Glutamatergic neuron (in vitro differentiated cells): ENCODE measurements at places on chromosomes 3 and 15.

DNA sequence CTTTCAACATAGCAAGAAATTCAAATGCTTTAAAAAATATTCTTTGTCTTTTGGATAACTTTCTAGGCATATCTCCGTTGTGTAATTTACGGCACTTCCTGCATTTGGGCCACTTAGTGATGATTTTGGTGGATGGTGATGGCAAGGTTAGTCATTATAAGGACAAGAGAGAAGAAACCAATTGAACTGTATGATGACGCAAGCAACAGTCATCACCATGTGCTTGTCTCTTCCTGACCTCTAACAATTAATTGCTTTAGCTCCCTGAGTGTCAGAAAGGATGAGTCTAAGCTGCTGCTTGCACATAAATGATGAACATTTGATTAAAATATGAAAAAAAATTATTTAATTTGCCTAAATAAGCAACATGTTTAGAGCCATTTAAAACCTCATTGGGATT is 11.3 kb upstream of the P2RY12 start:
- no peak overlapping the region for H3K27ac ChIP-seq
- H3K4me1 ChIP-seq = no peaks in the 10 kb centered on the region
- no peak for DNase-seq
- no peaks in the 10 kb centered on the region for H3K27me3 ChIP-seq
- H3K36me3 ChIP-seq = no peaks in the 10 kb centered on the region
- H3K4me3 ChIP-seq = no peak overlapping the region

DNA sequence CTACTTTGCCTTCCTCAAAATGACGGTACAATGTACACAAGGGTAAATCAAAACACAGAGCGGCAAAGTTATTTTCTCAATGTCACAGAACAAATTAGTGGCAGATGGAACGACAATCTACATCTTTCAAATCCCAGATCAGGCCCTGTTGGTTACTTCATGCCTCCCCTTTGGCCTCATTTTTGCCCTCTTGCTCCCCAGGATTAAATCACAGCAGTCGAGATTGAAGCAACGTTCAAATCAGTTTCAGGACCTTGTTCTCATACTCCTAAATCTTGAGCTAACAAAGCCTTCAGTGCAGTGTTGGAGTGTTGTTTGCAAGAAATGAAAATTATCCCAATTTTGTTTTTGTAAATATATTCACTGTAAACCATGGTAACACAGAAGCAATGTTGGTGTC is 91.4 kb downstream of the FBN1 start:
- H3K27ac ChIP-seq = no peak overlapping the region
- H3K36me3 ChIP-seq = no peaks in the 10 kb centered on the region
- no peaks in the 10 kb centered on the region for H3K27me3 ChIP-seq
- no peak overlapping the region for H3K4me3 ChIP-seq

- no peak for DNase-seq
- H3K27me3 ChIP-seq = no peaks in the 10 kb centered on the region
- no peak overlapping the region for H3K4me3 ChIP-seq
Observed at GRCh38 chr3:22392859-22393258, 641.8 kb upstream of the ZNF385D start.

DNA sequence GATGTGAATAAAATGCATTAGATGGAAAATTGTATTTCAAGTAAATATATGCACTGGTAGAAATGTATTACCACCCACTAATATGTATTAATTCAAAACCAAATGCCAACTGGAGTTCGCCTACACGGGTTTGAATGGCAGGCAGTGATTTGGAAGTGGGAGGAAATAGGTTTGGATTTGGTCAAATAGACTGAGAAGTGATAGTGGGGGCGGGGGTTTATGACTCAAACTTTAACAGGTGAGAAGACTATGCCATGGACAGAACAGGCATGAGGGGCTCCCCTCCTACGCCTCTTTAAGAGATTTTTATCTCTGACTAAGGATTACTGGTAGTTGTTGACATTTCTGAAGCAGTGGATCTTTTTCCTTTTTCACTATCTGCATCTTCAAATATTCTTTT is 677.8 kb downstream of the NTRK3 start:
- H3K27ac ChIP-seq = no peak overlapping the region
- no peaks in the 10 kb centered on the region for H3K36me3 ChIP-seq
- no peak for DNase-seq

DNA sequence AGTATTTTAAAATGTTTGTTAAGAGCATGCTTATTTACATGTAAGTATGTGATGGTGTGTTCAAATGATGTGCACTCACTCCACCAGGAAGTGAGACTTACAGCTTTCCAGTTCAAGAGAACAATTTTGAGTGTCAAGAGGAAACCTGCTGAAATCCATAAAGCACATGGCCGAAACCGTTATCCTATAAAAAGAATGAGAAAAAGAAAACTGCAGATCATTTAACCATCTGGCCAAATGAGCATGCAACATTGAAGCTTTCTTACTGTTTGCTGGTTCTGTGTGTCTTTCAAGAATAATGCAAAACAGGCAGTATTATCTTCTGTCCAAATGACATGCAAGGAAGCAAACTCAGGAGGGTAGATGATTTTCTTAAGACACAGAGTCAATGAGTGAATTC is 26.3 kb downstream of the GABRR3 start:
- H3K4me3 ChIP-seq = no peak overlapping the region
- H3K27ac ChIP-seq = no peak overlapping the region
- H3K27me3 ChIP-seq = no peaks in the 10 kb centered on the region
- DNase-seq = no peak
- H3K4me1 ChIP-seq = no peaks in the 10 kb centered on the region
- no peaks in the 10 kb centered on the region for H3K36me3 ChIP-seq

DNA sequence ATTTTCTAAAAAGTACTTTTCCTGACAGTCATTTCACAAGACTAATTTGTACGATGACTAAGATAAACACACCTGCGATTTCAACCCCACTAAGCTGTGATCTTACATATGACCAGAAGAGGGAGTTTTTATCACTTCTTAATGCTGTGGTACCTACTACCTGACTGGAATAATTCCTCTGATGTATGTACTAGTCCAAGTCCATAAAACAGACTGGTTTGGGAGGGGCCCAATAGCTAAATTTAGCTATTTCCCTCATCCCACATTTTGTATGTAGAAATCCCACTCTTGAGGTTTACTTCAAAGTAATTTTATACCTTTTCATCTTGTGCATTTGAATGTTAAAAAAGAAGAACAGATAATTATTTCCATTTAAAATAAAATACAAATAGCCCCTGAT is 49.7 kb upstream of the SCAANT1 start:
- DNase-seq = no peak
- no peak overlapping the region for H3K4me3 ChIP-seq
- H3K4me1 ChIP-seq = peaks cover 7% of the 10 kb centered on the region
- no peaks in the 10 kb centered on the region for H3K27me3 ChIP-seq

DNA sequence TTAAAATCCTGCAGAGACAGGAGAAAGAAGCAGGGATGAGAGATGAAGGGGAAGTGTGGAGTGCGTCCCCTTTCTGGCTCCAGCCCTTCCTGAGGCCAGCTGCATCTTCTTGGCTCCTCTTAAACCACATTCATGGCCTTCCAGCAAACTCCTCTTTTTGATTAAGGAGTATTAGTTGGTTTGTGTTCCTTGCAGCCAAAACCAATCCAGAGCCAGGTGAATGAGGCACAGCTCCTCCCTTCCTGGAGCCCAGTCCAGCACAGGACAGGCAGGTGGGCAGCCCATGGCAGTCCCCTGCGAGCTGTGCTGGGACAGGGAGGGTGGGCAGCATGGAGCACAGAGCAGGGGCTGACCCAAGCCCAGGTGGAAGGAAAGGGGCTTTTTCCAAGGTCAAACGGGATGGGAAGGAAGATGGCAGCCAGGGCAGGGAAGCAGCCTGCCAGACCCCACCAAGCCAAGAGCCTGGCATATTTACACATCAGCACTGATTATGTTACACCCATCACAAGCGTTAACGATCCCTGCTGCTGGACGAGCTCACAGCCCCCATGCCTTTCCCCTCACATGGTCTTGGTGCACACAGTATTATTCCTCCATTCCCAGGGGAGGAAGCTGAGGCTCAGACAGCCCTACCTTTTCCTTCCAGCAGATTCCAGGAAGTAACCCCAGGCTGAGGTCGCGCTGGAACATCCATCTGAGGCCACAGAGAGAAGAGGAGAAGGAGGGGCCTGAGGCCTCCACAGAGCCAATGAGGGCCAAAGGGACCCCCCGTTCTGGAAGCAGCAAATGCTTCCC is 175.6 kb downstream of the SMAD6 start:
- no peak overlapping the region for H3K4me3 ChIP-seq
- H3K27ac ChIP-seq = no peak overlapping the region
- DNase-seq = no peak
- peaks cover 6% of the 10 kb centered on the region for H3K4me1 ChIP-seq
- H3K27me3 ChIP-seq = peaks cover 6% of the 10 kb centered on the region

DNA sequence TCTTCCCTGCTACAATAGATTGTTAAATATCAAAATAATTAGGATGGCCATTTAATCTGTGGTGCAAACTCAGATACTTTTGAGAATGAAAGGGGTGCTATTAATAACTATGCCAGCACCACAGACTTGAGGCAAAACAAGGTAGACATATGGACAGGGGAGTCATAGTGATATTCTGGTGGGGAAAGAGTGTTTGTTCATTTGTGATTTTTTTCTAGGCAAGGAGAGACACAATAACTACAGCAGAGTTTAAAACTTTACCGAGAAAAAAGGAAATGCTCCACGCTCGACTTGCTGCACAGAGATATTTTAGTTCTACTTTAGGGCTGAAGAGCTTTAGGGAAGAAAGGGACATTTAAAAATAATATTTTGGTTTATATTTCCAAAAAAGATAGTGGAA is 611.2 kb upstream of the GRM7 start:
- H3K27me3 ChIP-seq = no peaks in the 10 kb centered on the region
- H3K4me3 ChIP-seq = no peak overlapping the region
- no peak overlapping the region for H3K27ac ChIP-seq
- H3K36me3 ChIP-seq = peaks cover 3% of the 10 kb centered on the region
- DNase-seq = no peak

DNA sequence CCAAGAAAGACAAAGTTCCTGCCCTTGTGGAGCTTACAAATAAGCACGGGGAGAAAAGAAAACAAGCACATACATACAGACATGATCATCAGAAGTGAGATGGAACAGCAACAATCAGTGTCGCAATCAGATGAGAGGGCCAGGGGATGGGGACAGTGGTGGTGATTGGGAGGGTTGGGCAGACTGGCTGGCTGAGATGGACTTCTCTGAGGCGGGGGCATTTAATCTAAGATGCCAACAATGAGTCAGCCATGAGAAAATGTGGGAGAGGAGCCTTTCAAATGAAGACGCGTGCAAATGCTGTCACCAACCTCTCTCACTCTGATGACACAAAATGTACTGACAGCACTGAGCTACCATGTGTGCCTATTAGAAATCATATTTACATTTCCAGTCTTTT is 81.4 kb downstream of the NCEH1 start:
- H3K36me3 ChIP-seq = no peaks in the 10 kb centered on the region
- H3K4me1 ChIP-seq = no peaks in the 10 kb centered on the region
- no peaks in the 10 kb centered on the region for H3K27me3 ChIP-seq
- no peak overlapping the region for H3K27ac ChIP-seq
- no peak for DNase-seq

DNA sequence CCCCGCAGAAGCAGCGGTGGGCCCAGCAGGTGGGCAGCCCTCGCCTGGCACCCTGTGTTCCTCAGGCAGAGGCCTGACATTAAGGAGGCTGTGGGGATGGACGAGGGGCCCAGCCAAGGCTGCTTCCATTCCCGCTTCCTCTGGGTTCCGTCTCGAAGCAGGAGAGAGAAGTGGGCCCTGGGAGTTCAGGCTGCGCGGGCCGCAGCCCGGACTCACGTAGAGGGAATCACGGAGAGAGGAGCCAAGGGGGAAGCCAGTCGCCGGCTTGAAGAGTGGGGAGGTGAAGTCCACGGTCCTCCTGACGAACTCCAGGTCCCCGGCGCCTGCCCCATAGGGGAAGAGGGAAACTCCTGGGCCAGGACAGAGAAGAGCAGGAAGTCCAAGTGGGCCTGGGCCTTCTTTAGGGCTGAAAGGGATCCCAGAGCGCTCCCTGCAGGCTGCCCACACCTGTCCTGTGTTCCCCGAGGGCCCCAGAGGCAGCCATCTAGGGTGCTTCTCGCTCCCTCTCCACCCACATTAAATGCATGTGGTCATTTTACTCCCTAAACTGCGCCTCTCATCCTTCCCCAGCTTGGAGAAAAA is 37.7 kb downstream of the MUC4 start:
- no peak for DNase-seq
- no peaks in the 10 kb centered on the region for H3K4me1 ChIP-seq
- no peaks in the 10 kb centered on the region for H3K36me3 ChIP-seq
- H3K27me3 ChIP-seq = peaks cover 4% of the 10 kb centered on the region

- no peaks in the 10 kb centered on the region for H3K27me3 ChIP-seq
- no peak overlapping the region for H3K4me3 ChIP-seq
- peaks cover 3% of the 10 kb centered on the region for H3K36me3 ChIP-seq
Observed at GRCh38 chr3:57019057-57019456, 41.4 kb upstream of the SPATA12 start.

GRCh38 chr3:149586871-149587270 is 71.0 kb downstream of the WWTR1 start:
- H3K27me3 ChIP-seq = no peaks in the 10 kb centered on the region
- no peak for DNase-seq
- no peak overlapping the region for H3K27ac ChIP-seq
- H3K4me1 ChIP-seq = peaks cover 5% of the 10 kb centered on the region

- no peaks in the 10 kb centered on the region for H3K36me3 ChIP-seq
- H3K27ac ChIP-seq = no peak overlapping the region
- no peak overlapping the region for H3K4me3 ChIP-seq
- H3K27me3 ChIP-seq = peaks cover 2% of the 10 kb centered on the region
Observed at GRCh38 chr3:54861248-54862067, 66.4 kb downstream of the LRTM1 start.

DNA sequence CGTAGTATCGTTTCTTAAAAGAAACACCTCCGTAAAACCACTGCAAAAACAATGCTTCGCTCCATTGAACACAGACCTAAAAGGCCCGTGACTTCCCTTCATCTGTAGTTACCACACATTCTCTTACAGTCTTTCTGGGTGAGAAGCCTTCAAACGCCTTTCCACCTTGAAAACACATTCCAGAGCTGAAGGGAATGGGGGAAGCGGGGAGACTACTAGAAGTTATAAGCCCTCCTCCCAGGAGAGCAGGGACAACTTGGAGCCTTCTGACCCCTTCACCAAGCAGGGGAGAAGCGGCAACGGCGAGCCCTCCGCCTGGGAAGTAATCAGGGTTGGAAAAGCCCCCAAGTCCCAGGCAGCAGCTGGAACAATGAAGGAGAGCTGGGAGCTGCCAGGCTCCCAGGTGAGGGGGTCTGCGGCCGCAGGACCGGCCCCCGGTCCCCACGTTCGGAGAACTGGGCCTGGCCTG is 461 bp downstream of the SECISBP2L start:
- H3K27me3 ChIP-seq = peaks cover 7% of the 10 kb centered on the region
- H3K4me3 ChIP-seq = peak overlapping the region; percentile 87
- peak; percentile 54 for DNase-seq
- peaks cover 15% of the 10 kb centered on the region for H3K4me1 ChIP-seq
- H3K36me3 ChIP-seq = no peaks in the 10 kb centered on the region
- H3K27ac ChIP-seq = peak overlapping the region; percentile 90

DNA sequence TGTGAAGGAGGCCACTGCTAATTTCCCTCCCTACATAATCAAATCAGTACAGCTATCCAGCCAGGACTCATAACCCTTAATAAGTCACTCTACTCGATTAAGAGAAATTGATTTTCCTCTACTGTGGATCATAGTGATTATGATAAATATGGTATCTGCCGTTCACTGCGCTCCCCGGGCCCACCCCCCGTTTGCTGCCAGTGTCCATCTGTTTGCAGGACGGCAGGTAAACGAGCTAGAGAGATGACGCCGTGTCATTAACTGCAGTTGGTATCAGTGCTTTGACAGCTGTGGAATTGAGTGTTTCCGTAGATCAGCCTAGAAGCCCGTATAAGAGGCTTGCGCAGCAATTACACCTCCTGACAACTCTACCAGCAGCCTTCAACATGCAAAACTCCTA is 94.9 kb downstream of the ROBO2 start:
- peak overlapping the region; percentile 64 for H3K4me3 ChIP-seq
- DNase-seq = peak; percentile 36
- peak overlapping the region; percentile 93 for H3K27ac ChIP-seq
- peaks cover 35% of the 10 kb centered on the region for H3K4me1 ChIP-seq
- peaks cover 5% of the 10 kb centered on the region for H3K27me3 ChIP-seq
